ENCODE measurements at places on chromosomes 2 and 18.
A peak's percentile ranks its signal among the peaks of the same experiment; 100 is the strongest.

DNA sequence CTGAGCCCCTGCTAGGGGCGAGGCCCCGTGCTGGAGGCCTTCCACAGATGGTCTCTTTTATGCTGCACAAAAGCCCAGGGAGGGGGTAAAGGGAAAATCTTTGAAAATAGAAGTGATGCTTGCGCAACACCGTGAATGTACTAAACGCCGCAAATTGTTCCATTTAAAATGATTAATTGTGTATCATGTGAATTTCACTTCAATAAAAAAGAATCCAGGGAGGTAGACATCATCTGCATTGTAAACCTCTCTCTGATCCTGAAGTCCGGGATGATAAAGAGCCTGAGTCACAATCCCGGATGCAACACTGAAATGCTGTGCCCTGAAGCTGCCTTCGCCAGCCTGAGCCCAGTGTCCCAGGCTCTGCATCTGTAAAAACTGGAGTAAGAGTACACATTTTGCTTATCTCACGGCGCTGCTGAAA, 107.7 kb upstream of the PPP1CB start:
- DNase-seq: no peak

DNA sequence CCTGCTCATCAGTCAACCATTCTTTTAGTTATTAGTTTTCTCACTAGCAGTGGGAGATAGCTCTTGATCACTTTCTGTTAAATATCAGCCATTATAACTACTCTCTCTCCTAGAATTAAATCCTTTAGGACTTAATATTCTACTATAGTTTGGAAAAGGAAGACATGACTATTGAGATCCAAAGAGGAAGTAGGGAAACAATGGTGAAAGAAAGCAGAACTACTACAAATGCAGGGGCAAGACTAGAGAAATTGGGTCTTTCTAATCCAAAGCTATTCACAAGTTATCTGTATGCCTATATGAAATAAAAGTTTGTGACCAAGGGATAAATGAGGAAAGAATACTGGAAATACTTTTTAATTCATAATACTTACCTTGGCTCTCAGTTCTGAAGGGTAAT, 65.1 kb downstream of the SRBD1 start:
- DNase-seq: no peak

- DNase-seq: no peak
Measured at GRCh38 chr2:6231166-6231565, 539.0 kb downstream of the SOX11 start.

- no peak for DNase-seq
Measured at GRCh38 chr18:3973191-3973850, 481.8 kb downstream of the DLGAP1 start.

DNA sequence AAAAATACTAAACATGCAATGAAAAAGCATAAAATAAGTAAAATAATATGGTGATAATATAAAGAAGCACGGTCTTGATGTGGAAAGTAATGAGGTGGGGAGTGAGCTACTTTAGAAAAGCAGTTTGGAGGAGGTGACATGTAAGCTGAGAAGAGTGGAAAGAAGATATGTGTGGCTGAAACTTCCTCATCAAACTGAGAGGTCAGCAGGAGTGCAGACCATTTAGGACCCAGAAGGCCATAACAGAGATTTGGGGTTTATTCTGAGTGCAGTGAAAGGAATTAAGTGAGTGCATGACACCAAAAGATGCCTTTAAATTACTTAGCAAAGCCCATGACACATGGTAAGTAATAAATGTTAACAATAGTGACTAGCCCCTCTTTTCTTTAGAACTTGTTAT, 24.4 kb upstream of the TMEM182 start:
- no peak for DNase-seq

- DNase-seq: no peak
Measured at GRCh38 chr2:203718087-203718486, 11.6 kb downstream of the CD28 start.

GRCh38 chr2:101828673-101829334, 131.3 kb downstream of the MAP4K4 start:
- DNase-seq: no peak

DNA sequence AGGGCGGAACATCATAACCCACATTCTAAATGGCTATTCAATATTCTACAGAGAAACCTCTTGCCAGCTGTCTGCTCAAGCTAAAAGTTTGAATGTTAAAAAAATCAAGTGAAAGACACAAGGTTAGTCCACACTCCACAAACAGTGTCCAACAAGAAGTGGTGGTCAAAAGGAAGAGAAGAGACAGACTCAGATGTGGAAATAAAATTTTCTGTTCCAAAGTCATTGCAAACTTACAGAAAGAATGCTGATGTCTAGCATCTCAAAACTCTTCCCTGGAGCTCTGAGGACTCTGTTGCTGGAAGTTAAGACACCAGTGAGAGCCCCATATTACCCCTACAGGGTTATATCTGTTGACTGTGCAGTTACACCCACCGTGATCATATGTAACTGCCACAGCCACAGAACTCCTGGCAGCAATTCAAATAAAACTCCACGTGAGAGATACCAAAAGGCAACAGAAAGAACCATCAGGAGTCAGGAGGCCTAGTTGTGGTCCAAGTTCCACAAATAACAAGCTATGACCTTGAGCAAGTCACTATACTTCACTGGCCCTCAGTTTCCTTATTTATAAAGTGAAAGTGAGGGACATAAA, 60.9 kb downstream of the AAK1 start:
- peak; percentile 67 for DNase-seq

- DNase-seq: no peak
Measured at GRCh38 chr2:77566582-77566981, 44.4 kb upstream of the LRRTM4 start.

DNA sequence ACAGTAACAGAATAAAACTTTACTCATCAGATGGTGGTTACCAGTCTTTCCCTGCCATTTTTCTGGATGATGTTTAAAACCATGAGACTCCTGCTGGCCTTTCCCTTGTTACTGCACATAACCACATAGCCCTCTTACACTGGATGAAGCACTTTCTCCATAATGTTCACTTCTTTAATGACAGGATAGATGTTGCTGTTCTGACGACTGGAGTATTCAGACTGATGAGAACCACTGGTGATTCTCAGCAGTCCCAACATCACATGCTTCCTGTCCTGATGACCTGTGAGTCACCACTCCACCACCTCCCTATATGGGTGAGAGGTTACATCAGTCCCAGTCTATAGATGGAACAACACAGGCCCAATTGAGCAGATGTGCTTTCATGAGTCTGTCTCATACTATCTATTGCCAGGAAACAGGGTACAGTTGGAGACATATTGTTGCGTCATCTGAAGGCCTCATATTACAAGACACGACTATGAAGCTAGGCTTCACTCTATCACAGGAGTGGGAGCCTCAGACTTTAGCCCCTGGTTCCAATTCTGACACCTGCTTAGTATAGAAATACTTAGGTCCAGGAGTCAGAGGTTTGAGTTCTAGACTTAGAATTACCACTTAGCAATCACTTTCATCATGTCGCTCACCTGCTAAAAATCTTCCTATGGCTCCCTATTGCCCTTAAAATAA, 145.7 kb upstream of the KLF7 start:
- peak; percentile 43 for DNase-seq

- no peak for DNase-seq
Measured at GRCh38 chr18:5891184-5891853, 4.0 kb downstream of the TMEM200C start.

Data from ACHN (cell line).